ENCODE measurements at places on chromosomes 6 and 20. TPM values are rescaled to one million over a fixed set of nuclear protein-coding genes. Genes with fewer than 3 reads are reported as not detected.

Gene FGD2
- 49.5 TPM for total RNA-seq

Gene KLHDC3
- 52.6 TPM for total RNA-seq

Gene FNDC1
- 1.3 TPM for total RNA-seq

Gene MARCKS
- 61.9 TPM for total RNA-seq

Gene R3HDML
- not detected for total RNA-seq

Gene KCNB1
- 1.2 TPM for total RNA-seq

Gene SPATS1
- total RNA-seq = not detected

Gene TRIM15
- 2.2 TPM for total RNA-seq

Gene LGSN
- total RNA-seq = 0.19 TPM

Gene KCNG1
- 0.35 TPM for total RNA-seq

DNA sequence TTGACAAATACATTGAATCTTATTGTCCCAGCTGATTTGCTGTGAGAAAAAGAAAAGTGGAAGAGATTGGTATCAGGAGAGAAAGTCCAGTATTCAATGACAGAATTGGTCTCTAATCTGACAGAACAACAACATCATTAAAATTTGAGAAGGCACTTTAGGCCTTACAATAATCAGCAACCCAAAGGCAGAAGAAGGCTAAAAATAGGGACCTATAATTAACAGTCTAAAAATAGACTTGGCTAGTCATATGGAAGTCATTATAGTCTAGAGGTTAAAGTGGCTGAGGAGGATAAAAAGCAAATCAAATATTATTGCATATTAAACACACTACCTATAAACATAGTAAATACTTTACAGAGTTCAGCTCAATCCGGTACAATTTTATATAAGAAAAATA, 393.6 kb upstream of the JAG1 start:
- DNase-seq = no peak

DNA sequence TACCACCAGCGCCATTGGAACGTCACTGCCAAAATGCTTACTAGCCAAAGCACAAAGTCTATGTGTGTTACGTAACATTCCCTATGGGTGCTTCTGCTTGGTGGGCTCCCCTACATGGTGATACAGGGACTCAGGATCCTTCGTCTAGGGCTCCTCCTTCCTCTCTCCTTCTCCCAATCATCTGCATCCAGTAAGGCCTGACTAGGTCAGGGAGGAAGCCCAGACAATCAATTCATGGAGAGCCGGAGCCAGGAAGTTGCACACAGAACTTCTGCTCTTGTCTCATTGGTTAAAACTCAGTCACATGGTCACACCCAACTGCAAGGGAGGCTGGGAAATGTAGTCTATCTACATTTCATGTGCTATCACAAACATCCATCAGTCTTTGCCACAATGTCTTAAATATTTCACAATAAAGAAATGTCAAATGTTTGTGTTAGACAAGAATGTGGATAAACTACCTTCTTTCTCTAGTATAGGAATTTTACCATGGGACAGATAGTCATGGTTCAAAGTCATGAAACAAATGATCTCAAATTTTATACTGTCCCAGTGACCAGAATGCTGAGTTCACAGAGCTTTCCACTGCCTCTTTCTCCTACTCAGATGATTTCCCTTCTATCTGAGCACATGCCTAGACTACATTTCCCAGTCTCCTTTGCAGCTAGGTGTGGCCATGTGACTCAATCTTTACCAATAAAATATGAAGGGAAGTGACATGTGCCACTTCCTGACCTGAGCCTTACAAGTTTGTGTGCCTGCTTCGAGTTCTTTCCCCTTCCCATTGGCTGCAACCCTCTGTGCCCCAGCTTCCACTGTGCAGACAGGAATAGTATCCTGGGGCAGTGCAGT, 9.3 kb upstream of the KCNK15 start:
- peak; percentile 42 for DNase-seq

DNA sequence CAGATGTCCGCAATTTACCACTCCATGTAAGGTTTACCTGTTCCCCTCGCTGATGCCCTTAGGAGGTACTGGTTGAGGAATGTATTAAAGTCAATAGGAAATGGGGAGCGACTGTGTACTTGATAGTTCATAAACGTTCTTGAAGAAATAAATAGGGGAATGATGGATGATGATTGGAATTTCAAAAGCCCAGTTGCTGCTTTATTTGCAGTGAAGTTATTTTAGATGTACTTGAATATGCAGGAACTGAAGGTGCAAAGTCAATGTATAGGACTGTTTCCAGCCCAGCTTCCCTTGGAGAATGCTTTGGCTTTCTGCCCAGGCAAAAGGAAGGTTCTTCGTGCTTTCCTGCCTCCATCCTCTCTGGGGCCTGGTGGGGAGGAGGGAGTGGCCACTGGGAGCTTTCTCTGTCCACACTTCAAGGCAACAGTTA, 19.8 kb downstream of the ADGRF5 start:
- no peak for DNase-seq

GRCh38 chr20:43824309-43825050, 90.2 kb upstream of the TOX2 start:
- peak; percentile 71 for DNase-seq

DNA sequence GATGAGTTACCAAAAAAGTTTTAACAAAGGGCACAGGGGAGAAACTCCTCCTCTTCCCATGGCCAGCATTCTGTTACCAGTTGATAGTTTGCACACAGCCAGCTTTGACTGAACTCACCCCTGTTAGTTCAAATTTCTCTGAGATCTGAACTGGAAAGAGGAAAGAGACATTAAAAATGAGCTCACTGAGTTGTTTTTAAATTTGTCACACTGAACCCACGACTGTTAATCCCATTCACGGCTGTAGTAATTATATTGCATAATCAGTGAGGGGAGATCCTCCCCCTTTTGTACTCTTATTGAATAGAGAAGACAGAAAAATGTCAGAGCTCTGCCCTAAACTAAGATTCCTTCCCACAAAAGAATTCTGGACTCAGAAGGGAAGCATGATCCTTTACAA, 17.5 kb upstream of the DSP start:
- no peak for DNase-seq

GRCh38 chr6:158312672-158313397, 570 bp downstream of the TULP4 start:
- no peak for DNase-seq

DNA sequence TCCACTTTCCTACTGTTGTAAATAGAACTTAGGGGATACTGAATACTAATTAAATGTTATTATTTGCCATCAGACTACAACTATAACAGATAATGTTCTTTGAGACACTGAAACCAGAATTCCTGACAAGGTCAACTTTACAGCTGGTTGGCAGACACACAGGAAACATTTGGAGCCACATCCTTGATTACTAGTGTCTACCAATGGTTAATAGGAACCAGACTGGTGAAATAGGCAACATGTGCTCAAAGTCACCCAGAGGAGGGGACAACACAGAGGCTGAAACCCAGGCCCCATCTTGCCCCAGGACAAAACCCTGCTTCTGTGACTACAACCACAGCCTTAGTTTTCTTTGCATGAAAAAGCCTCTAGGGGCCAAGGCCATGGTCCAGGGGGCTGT, 47.8 kb upstream of the NT5E start:
- DNase-seq = no peak

- no peak for DNase-seq
Observed at GRCh38 chr20:59958123-59958522, at the start of gene CDH26. TSS of gene CDH26 (plus strand) at chr20:59958423. CDS start at chr20:59958727, 304 bp downstream.

DNA sequence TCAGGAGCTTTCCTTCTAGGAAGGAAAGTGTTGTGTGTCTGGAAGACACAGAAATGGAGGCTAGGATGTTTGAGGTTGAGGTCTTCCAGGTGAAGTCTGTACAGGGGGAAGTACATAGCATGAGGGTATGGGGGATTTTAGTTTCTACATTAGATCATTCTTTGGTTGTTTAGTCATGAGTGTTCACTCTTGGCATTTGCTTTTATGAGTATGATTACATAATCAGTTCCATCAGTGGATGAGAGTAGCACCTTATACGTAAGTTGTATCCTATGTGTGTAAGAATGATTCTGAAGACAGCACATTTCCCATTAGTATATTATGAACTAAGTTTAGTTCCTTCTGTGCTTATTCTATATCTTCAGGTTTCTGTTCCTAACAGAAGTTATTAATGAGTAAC, 1.9 kb downstream of the CDYL start:
- DNase-seq = no peak

GRCh38 chr20:8803941-8804340, 264.9 kb upstream of the PLCB4 start:
- no peak for DNase-seq

- DNase-seq = no peak
Observed at GRCh38 chr6:85107701-85108100, 342.2 kb upstream of the NT5E start.

GRCh38 chr6:2589171-2589661, 161.5 kb downstream of the MYLK4 start:
- DNase-seq = no peak

- DNase-seq = no peak
Observed at GRCh38 chr20:52447225-52447551, 255.6 kb upstream of the ZFP64 start.

GRCh38 chr20:51389543-51390264, 152.8 kb downstream of the NFATC2 start:
- no peak for DNase-seq

GRCh38 chr20:60467078-60467477, 508.9 kb downstream of the CDH26 start:
- DNase-seq = no peak

GRCh38 chr6:129605967-129606366, 104.0 kb downstream of the ARHGAP18 start:
- DNase-seq = no peak

GRCh38 chr6:112749673-112750072, 402.5 kb downstream of the RFPL4B start:
- no peak for DNase-seq

DNA sequence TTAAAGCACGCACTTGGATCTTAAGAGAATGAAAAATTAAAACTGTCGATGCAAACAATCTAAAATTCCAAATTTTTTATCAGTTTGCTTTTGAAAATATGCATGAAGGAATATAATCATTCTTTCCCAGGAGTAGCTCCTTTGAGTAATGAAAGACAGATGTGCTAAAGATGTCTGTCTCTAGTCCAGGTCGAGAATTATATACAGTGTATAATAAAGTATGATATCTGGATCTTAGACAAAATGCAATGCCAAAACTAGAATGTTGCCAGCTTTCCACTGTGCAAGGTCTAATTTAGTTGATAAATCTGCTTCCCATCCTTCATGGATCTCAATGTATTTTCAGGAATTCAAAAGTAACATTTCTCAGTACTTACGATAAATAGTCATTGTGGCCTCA, 65.1 kb upstream of the ADGRG6 start:
- DNase-seq = no peak

DNA sequence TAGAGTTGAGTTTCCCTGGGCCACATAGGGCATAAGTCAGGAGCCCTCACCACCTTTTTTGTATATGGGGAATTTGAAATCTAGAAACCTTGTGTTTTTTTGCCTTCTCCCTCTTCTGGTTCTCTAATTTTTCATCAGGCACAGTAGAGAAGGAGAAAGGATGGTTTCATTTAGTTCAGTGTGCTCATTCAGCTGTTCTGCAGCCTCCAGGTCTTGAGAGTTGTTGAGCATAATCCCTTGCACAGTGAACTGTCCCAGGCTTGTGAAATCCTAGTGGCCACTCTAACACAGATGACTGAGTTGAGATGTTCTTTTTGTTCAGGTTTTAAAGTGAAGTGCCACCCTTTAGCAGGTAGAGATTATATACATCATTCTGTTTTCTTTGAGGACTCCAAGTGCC, 183.5 kb downstream of the CDKAL1 start:
- DNase-seq = no peak

DNA sequence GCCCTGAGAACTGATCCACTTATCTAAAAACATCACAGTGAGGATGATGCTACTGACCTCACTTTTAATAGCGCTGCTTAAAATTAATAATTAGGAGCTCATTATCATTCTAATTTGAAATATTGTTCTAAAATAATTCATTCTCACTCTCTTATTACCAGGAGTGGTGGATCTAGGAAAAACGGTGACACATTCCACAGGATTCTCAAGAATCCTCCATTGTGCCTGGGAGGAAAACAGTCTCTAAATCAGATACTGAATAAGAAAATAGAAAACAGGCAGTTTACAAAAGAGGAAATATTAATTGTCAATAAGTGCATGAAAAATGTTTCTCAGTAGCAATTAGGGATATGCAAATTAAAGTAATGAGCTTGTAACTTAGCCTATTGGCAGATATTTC, 187.4 kb downstream of the TENT5A start:
- no peak for DNase-seq

DNA sequence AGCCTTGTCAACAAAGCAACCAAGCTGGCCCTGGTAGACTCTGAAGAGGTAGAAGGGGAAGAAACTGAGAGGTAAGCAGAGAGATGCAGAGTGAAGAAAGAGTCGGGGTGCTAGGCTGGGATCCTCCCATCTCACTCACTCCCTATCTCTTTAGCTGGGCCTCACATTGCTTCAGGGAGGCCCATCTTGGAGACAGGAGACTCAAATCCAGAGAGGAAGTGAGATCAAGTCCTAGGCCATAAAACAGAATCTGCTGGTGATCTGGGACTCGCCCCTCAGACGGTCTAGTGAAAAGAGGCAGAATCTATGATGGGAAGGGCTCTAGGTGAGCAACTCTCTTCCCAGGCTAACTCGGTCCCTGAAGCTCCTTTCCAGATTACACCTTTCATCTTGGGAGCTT, 659 bp upstream of the GUCA1B start:
- DNase-seq = no peak

- no peak for DNase-seq
Observed at GRCh38 chr6:129860908-129861665, at the start of gene TMEM244. TSS of gene TMEM244 (minus strand) at chr6:129861315. CDS start at chr6:129861188, 127 bp downstream.

DNA sequence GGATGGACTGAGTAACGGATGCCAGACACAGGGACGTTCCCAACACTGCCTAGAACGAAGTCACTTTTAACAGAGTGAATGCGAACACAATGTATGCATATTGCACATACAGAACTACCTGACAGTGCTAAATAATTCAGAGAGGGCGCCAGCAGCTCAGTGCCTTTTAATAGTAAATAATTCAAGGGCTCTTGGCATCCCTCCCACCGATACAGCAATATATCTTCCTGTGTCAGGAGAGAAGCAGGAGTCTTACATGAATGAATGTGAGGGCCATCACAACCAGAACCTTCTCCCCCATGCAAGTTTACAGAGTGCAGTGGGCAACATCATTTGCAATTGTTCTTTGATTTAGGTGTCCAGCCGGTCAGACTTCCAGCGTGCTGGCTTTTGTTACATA, 88.4 kb upstream of the KCNG1 start:
- no peak for DNase-seq

GRCh38 chr6:3455569-3456394, 1.1 kb downstream of the SLC22A23 start:
- DNase-seq = peak; percentile 79

DNA sequence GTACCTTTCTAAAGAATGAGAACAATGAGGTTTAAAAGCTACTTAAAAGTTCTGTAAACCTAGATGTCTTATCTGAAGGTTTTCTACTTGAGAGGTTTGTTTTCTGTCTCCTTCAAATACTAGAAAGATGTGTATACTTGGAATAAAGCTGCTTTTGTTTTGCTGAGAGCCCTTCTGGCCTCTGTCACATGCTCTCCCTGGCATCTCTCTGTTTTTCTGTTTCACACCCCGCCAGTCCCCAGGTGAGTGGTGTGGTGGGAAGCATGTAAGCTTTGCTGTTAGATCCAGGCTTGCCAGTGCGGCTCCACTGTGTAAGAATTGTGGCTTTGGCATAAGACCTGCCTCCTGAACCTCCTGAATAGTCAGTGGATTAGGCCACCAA, 56.8 kb downstream of the SNX9 start:
- DNase-seq = peak; percentile 28

GRCh38 chr6:77368660-77369313, 94.5 kb downstream of the HTR1B start:
- DNase-seq = no peak

GRCh38 chr20:11329271-11329670, 588.4 kb upstream of the BTBD3 start:
- peak; percentile 19 for DNase-seq

GRCh38 chr20:38601216-38602184, at the start of gene ARHGAP40:
TSS of gene ARHGAP40 (plus strand) at chr20:38601809.
- peak; percentile 87 for DNase-seq

Data from kidney (tissue), 22 donors.